Stimulated activated CD4-positive, alpha-beta T cell treated with anti-CD3 and anti-CD28 coated beads, Interleukin-12 subunit alpha, Interleukin-12 subunit beta, amount 100 ng/mL, for 24 hours (primary cell): ENCODE measurements at places on chromosomes 7 and 10.

DNA sequence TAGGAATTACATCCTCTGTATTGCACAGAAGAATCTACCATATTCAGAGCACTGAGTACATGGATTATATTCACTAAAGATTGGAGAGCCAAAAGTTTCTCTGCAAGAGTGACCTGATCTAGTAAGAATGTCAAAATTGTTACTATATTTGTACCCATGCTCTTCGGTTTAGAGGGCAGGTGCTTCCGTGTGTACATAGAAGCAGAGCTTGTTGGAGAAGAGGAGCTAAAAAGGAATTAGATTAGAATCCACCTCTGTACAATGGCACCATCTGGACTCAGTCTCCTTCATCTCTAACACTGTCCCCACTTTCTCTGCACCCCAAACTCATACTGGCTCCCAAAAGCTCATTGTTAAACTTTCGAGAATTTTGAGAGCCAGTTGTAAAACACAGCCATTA, 8.3 kb downstream of the CALD1 start:
- no peak for DNase-seq

DNA sequence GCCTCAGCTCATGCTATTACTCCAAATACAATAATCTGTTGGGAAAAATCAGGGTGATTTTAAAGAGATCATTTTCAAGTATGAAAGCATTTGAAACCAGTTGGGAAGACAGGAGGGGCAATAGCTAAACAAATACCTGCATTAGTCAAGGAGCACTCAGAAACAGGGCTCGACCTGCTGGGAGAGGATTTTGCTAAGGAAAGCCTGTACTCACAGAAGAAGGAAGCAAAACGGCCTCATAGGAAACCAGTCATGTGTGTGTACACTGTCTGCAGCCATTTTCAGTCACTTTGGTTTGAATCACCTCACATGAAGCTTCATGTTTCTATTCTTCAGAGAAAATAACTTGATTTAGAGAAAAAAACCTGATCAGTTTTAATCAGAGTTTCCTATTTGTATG, 38.6 kb downstream of the FZD1 start:
- DNase-seq, result no peak

- DNase-seq, result no peak
These were observed 211.6 kb downstream of the INHBA start for GRCh38 chr7:41491308-41491707.

DNA sequence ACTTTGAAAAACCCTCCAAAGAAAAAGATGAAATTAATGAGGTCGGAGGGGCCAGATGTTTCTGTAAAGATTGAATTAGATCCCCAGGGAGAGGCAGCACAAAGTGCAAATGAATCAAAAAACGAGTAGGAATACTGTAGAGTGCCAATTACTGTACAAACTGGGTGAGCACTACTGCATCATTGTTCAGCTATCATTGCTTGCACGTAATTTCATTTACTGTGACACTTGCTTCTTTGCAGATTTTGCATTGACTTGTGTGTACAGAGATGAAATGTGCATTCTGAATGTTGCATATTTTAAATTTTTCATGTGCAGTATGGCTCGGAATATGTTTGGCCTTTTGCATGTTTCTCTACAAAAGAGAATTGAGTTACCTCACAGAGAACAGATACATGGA, 123.7 kb downstream of the LCOR start:
- DNase-seq, result no peak

DNA sequence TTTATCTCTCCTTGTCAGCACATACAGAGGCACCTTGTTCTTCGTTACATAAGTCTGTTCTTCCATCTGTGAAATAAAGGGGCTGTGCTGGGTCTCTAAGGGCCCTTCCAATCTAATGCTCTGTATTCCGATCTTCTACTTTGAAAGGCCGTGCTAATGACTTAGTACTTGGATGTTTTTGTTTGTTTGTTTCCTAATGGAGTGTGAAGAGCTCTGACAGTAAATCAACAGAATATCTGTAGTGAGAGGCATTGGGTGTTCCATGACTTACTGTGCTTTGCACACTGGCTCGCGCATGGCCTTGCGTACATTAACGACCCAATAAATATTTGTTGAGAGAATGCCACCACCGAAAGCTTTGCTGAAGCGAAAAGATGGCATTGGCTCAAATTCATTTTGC, 162.1 kb downstream of the CHN2 start:
- no peak for DNase-seq

DNA sequence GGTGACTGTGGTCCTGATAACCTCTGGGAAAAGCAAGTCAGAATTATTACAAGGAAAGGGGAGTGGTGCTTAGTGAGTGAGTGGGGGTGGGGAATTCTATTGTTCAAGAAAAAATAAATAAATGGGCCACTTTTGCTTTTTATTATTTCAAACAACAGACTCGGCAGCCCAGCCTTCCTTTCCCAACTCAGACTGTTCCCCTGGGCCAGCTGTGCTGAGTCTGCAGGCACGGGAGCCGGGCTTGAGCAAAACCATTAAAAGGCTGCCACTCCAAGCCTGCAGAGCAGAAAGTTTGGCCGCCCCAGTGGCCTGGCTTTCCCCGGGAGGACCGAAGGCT, 90.0 kb downstream of the PLXNA4 start:
- DNase-seq, result no peak

GRCh38 chr10:47241946-47242867, 57.8 kb upstream of the GDF10 start:
- DNase-seq, result no peak

DNA sequence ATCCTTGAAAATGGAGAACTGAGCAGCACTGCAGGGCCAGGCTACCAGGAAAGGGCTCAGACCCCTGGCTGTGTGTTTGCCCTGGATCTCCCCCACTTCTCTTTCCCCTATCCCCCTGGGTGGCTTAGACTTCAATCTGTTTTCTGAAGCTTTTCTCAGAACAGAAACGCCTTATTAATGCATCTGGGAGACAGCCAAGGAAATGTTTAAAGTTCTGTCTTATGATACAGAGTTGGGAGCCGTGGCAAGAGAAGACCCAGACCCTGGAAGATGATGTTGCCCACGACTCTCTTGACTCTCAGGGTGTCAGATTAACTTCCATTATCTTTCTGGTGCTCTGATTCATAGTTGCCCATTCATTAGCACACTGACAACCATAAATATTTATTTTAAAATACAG, 107.1 kb downstream of the EBLN1 start:
- no peak for DNase-seq

- DNase-seq, result no peak
These were observed 183.3 kb downstream of the STK31 start for GRCh38 chr7:23893176-23893941.

- DNase-seq, result no peak
These were observed 230.5 kb upstream of the TMEM229A start for GRCh38 chr7:124263232-124263827.

DNA sequence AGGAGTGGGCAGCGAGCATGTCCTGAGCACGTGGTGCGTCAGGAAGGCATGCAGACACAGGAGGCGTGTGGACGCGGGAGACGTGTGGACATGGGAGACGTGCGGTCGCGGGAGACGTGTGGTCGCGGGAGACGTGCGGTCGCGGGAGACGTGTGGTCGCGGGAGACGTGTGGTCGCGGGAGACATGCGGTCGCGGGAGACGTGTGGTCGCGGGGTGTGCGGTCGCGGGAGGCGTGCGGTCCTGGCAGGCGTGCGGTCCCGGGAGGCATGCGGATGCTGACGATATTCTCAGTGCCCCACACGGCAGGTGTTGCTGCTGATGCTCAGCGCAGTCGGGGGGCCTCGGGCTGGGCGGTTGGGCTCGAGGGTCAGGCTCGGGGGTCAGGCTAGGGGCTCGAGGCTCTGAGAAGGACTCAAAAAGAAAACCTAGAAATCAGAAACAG, 94.2 kb downstream of the NKX6-2 start:
- DNase-seq, result no peak

- DNase-seq, result no peak
These were observed 28.6 kb downstream of the RTKN2 start for GRCh38 chr10:62239994-62240393.

DNA sequence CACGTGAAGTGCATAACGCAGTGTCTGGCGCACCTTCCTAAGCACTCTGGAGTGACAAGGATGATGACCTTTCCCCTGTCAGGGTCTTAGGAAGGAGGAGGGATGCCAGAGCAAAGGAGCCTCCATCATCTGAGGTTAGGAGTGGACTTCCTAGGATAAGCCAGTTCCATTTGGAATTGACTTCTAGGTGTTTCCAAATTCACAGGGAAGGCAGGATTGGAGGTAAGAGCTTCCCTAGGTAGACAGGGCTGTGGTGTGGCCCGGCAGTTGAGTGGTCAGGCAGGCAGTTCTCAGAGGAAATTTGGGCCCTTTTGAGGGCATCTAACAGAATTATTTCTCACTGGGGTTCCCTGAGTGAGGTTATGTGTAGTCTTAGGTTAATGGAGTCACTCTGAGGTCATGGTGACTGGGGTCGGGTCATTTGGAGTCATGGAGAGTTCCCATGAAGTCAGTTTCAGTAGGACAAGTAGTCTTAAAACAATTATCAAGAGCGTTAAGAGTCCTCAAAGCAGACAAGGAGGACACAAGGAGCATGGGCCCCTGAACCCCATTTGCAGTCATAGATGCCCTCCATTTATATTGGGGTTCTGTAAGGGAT, 8.2 kb downstream of the PPIF start:
- no peak for DNase-seq

DNA sequence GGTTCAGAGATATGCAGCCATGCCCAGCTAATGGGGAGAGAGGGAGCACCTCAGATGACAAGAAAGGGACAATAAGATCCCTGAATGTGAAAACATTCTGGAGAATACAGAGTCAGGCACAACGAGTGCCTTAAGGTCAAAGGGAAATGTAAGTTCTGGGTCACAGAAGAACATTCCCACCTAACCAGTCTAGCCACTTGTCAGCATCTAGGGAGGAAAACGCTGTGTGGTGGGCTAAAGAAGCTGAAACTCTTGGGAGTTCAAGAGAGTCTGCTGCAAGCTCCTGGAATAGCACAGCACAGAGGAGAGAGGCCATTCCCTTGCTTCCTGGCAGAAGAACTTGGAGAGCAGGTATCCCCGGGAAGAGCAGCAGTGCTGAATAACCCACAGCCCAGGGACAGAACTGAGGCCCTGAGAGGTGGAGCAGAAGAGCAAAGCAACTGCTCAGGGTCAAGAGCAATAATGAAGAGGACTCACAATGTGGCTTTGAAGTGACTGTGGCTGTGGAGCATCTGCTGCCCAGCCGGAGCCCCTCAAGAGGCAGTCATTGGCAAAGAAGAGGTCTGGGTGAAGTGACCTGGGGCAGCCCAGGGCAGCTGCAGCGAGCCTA, 182.3 kb downstream of the NPSR1 start:
- DNase-seq, result no peak

DNA sequence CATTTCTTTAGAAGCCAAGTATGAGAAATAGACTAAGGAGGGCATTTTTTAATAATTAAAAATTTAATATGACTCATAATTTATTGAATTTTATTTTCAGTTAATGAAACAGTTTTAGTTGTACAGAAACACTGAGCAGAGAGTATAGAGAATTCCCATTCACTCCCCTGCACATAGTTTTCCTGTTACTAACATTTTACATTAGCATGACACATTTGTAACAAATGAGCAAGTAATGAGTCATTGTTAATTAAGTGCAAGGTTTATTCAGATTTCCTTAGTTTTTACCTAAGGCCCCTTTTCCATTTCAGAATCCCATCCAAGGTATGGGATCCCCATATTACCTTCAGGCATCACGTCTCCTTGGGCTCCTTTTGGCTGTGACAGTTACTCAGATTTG, 271.5 kb upstream of the FZD8 start:
- no peak for DNase-seq

DNA sequence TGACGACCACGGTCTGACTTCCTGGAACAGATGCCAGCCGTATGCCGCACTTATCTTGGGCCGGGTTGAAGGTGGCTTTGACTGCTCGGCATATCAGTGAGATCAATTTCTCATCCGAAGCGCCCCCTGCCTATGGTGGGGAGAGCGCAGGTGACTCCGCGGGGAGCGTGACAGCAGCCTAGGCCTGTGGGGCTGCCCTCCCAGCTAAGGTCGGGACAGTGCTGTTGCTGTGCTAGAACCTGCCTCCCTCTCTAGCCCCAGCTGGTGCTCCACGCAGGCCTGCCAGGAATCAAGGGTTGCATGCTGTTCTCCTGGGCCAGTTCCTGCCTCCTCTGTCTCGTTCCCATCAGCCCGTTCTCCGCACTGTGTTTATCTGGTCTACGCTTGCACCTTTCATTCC, 49.8 kb downstream of the PODXL start:
- DNase-seq, result no peak

DNA sequence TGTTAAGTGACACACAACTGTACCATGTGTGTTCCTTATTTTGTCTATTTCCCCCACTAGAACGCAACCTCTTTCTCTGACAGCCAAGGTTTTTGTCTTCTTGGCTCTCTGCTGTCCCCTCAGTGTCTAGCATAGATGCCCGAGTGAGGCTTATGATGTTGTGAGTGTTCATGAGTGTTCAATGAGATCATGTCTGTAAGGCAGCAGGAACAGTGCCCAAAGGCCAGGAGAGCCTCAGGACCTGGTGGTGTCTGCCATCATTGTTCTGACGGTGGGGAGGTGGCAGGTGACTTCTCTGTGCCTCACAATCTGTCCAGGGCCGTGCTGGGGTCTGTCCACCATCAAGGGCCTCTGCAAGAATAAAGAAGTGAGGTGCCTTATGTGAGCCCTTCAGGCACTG, 66.5 kb downstream of the JCAD start:
- no peak for DNase-seq

- DNase-seq, result no peak
These were observed 33.8 kb upstream of the FIS1 start for GRCh38 chr7:101278461-101279292.

DNA sequence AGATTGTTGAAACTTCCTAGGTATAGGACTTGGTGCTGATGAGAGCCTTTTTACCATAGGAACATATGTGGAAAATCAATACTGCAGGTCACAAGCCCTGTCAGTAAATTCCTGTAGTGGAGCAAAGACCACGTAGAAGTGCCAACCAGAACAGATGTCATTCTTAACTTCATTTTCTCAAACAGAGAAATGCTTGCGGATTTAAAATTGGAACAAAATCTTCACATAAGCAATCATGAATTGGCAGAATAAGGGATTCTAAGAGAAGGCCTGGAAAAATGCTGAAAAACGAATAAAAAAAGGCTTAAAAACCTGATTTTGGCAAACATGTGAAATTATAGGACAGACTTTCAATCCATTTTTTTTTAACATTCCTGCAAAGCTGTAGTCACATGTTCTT, 80.8 kb upstream of the SMIM30 start:
- DNase-seq, result no peak

- no peak for DNase-seq
These were observed 7.0 kb downstream of the OSBPL3 start for GRCh38 chr7:24972991-24973390.

GRCh38 chr10:114801411-114801813, 20.2 kb upstream of the FHIP2A start:
- DNase-seq, result no peak

- DNase-seq, result no peak
These were observed 53.2 kb upstream of the MTPN start for GRCh38 chr7:136030330-136030729.

- no peak for DNase-seq
These were observed 464.9 kb downstream of the ANKRD7 start for GRCh38 chr7:118689403-118689802.

GRCh38 chr7:93146472-93147141, 1.6 kb downstream of the SAMD9L start:
- no peak for DNase-seq
